Cortex of kidney (tissue), 1 donor: ENCODE measurements at places on chromosomes 4 and X.

GRCh38 chrX:102063445-102064074, 61.9 kb upstream of the TCEAL2 start:
- DNase-seq: no peak

GRCh38 chr4:94516999-94517398, 65.3 kb downstream of the PDLIM5 start:
- no peak for DNase-seq

- no peak for DNase-seq
Observed at GRCh38 chr4:22500831-22501714, 14.8 kb downstream of the ADGRA3 start.

- DNase-seq: no peak
Observed at GRCh38 chr4:1746265-1746691, 25.0 kb downstream of the TACC3 start.

GRCh38 chr4:79209822-79210635, 115.8 kb downstream of the NAA11 start:
- DNase-seq: no peak

GRCh38 chrX:106397788-106398538, 213.8 kb upstream of the RADX start:
- no peak for DNase-seq

DNA sequence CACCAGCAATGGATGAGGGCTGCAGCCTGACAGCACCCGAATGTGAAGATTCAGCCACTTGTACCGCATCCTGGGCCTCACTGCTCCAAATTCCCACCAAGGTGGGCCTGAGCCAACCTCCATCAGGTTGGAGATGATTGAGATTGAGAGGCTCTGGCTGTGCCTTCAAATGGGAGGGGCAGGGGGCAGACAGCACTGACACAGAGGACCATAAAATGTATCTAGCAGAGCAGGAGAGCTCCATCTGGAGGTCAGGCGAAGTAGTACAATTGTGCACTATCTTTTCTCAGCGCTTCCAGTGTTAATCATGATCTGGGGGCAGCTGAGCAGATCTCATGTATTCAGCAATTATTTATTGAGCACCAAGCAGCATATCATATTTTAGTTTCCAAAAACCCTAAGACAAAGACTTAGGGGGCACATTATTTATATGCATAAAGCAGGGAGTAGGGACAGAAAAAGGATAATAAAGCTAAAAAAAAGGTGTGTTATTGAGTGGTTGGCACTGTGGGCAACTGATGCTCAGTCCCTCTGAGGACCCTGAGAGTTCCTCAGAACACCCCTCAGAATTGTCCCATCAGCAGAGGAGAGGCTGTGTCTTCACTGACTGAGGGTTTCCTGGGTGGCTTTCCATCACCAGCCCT, 31.6 kb upstream of the C1QTNF7 start:
- DNase-seq: no peak

DNA sequence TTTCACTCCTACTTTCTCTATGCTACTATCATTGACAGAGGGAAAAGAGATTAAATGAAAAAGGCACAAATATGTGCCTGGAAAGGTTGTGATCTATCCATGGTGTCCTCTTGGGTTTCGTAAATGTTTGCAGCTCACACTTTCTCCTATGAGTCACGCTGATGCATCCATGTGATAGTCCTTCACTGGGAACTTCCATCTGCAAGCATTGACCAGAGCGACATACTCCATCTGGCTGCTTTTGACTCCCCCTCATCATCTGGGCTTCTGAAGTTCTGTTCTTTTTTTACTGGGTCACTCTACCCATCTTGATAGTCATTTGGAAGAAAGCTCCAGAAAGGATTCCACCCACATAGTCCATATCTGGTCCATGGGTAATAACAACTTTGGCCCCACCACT, 84.7 kb upstream of the NDST3 start:
- no peak for DNase-seq

DNA sequence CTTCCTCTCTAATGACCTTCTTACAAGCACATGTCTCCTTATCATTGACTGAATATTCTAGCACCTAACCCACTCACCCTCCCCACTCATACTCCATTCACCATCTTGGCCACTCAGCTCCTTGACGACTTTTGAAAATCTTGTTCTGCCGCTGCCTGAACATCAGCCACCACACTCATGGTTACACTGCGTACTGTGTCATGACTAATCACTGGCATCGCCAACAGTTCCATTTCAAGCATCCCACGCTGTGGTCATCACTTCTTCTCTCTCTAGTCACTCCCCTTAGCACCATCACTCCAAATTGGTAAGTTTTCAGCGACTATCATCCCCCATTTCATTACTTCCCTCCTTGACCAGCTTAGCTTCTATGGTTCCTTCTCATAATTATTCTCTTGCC, 352.8 kb downstream of the MAPK10 start:
- DNase-seq: no peak

DNA sequence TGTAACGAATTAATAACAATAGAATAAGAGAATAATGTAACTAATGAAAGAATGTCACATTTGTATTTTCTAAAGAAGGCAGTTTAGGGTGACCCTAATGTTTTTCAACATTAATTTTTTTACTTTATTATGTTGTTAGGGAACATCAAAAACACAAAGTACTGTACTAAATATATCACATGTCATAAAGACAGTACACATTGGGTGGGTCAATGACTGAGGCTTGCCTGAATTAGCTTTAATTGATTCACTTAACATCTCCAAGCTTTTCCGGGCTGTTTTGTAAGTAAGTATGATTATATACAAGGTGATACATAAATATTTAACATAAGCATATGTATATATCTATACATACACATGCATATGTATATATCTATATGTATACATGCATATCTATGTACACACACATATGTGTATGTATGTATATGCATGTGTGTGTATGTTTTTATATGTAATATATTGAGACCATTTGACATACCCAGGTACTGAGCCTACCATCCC, 43.4 kb upstream of the KLF3 start:
- no peak for DNase-seq

- DNase-seq: no peak
Observed at GRCh38 chr4:8473198-8473919, 32.8 kb downstream of the TRMT44 start.

GRCh38 chr4:15144249-15144966, 142.1 kb downstream of the CPEB2 start:
- no peak for DNase-seq

- no peak for DNase-seq
Observed at GRCh38 chr4:123701131-123701575, 304.6 kb downstream of the SPRY1 start.

DNA sequence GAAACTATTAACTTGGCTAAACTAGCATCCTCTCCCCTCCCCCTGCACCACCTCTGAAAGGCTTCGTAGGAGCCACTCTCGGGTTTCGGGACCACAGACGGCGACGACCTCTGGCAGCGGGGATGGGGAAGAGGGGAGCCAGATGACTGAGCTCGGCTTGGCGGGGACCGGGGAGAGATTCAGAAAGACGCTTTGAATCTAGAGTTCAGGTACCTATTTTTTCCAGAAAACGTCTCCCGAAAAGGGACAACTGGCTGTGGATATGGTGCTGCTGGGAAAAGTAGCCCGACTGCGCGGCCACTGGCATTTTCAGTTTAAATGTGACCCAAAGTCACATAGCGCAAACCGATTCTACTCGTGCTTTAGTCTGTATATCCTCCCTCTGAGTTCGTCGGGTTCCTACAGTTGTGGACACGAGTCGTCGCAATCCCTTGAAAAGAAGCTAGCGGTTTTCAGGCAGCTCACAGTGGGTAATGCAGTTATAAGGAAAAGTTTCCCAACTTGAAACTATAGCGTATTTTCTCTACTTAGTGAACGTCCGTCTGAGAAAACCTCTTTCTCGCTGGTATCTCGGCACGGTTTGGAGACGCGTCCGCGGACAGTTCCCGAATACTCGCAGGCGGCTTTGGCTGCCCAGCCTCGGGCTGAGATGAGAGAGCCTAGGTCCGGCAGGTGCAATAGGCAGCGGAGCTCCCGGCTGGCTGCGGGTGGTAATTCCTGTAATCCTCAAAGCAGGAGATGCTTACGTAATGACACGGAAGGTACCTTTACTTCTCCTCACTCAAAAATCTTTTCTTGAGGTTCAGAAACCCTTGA, 1.3 kb downstream of the PARM1 start:
- DNase-seq: no peak

DNA sequence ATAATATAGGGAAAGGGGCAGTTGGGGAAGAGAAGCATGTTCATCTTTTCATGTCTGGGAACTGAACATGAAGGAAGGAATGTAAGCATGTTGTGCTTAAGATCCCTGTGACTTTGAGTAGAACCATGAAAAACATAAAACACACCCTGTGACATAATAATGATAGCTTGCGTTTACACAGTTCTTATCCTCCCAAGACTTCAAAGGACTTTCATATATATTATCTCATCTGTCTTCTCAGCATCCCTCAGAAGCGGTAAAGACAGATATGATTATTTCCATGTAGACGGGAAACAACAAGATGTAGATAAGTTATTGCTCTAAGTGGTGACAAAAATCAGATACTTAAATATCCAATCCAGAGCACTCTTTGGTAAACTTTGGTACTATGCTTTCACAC, 3.3 kb upstream of the SH3RF1 start:
- DNase-seq: no peak

DNA sequence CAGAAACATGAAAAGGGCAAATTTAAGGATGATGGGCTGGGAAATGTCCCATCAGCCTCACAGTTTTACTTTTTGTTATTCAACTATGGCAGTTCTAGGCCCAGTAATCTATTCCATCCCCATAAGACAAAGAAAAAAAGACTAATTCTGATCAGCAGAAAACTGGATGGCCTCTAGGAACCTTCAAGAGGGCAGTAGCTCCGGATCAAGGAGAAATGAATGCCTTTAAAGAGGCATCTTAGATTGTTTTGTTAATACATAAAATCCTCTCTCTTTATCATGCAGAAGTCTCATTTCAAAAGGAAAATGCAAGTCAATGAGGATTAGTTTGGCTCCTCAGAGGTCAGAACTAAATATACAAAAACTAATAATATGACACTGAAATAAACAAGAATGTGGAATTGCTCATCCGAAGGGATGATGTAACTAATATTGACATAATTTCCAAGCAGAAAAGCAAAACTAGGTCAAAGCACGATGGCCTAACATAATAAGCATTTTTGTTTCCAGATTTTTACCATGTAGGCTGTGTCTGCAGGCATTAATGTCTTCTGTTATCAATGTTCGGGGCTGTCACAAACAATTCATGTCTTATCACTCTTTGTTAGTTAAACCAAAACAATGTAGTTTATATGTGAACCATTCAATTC, 8.8 kb downstream of the MID1 start:
- no peak for DNase-seq

DNA sequence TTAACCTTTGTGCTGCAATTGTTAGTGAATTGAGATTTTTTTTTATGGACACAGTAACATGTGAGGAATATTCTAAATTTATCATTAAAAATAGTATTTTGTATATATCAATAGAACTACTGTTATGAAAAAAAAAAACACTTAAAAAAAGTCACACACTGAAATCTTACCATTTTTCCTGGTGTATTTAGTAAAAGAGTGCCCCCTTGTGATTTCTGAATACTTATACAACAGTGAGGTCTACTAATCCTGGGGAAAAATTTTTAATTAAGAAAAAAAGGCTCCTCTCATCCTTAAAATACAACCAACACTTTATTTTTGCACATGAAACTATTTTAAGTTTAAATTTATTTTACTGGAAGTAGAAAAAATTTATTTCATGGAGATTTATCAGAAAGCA, 56.4 kb upstream of the SPOCK3 start:
- no peak for DNase-seq

GRCh38 chrX:17824980-17825379, 36.1 kb downstream of the RAI2 start:
- no peak for DNase-seq

DNA sequence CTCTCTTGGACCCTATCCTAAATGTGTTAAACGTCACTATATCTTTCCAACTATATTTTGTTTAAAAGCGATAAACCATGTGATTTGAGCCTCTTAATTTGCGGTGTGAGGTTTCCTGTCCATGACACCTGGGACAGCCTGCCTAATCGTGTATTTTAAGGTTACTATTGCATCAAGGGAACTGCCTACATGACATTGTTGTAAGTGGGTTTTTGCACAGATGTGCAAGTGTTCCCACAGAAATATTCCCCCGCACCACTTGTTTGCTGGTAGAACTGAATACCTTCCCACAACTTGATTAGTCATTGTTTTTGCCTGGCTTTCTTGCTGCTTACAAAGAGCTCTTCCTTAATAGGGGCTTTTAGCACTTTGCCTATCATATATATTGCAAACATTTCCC, 5.1 kb upstream of the FAM184B start:
- no peak for DNase-seq

- DNase-seq: no peak
Observed at GRCh38 chrX:131746491-131746968, 202.7 kb downstream of the OR13H1 start.

- no peak for DNase-seq
Observed at GRCh38 chrX:40485102-40485826, 95.5 kb upstream of the ATP6AP2 start.

DNA sequence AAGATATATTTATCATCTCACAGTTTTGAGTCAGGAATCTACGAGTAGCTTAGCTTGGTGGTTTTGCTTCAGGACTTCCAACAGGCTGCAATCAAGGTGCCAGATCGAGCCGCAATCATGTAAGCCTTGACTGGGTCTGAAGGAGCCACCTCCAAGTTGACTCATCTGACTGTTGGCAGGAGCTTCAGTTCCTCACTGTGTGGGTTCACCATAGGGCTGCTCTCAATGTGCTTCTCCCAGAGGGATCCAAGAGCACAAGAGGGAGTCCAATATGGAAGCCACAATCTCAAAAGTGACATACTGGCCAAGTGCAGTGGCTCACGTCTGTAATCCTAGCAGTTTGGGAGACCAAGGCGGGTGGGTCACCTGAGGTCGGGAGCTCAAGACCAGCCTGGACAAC, 26.5 kb downstream of the DCHS2 start:
- no peak for DNase-seq

- DNase-seq: no peak
Observed at GRCh38 chrX:38961936-38962335, 160.7 kb downstream of the MID1IP1 start.

DNA sequence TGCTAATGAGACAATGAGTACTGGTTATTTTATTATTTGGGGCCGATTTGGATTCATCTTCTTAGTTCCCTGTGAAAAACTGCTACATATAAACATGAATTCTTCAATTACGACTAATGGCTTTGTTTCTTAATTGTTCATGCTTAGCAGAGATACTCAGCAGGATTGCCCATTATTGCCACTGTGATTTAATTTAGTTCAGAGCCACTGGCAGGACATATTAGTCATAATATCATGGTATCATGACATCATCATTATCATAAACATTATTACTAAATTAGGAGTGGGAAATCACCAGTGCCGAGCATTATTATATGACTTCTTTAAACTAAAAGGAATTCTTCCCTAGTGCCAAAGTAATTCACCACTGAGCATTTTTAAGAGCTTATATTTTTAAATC, 201.4 kb downstream of the SPOCK3 start:
- DNase-seq: no peak

GRCh38 chr4:71212216-71212615, 126.6 kb upstream of the SLC4A4 start:
- no peak for DNase-seq

- no peak for DNase-seq
Observed at GRCh38 chrX:30690330-30690729, 37.1 kb downstream of the GK start.
